ENCODE measurements at places on chromosomes 12 and 14.

- DNase-seq: no peak
Observed at GRCh38 chr12:55725556-55725955, 3.3 kb downstream of the CD63 start.

DNA sequence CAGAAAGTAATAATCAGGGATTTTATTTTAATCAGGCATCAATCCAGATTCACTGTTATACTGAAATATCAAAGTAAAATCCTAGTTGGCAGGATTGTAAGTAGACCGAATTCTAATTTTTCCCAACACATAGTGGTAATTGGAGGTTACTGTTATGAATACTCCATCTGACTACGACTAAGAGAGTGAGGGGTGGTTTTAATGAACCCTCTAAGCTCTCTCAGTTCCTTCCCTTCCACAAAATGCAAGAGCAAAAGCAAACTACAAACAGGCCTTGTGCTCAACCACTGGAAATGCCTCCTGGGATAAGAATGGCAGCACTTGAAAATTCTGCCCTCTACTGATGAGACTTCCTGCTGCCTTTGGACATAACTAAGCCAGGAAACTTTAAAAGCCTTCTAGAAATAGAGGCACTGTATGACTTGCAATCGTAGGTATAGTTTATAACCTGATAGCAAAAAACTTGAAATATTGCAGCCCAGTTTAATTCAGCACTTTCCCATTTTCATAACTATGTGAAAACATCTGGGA lies 184.8 kb downstream of the SLC16A7 start:
- no peak for DNase-seq

DNA sequence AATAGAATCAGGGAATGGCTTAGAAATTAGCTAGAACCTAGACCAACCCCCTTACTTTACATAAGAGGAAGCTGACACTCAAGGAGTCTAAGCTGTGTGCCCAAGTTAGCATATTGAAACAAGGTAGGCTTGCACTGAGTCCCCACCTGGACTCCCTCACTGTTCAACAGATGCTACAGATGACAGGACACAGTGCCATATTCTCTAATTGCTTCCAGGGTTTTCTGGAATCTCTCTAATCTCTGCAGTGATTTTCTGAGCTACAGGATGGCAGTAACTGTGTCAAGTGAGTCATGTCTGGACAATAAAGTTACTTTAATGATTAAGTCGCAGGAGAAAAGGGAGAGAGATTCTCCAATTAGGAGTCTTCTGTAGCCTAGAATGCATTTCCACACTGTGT lies 35.8 kb downstream of the AKAP6 start:
- no peak for DNase-seq

DNA sequence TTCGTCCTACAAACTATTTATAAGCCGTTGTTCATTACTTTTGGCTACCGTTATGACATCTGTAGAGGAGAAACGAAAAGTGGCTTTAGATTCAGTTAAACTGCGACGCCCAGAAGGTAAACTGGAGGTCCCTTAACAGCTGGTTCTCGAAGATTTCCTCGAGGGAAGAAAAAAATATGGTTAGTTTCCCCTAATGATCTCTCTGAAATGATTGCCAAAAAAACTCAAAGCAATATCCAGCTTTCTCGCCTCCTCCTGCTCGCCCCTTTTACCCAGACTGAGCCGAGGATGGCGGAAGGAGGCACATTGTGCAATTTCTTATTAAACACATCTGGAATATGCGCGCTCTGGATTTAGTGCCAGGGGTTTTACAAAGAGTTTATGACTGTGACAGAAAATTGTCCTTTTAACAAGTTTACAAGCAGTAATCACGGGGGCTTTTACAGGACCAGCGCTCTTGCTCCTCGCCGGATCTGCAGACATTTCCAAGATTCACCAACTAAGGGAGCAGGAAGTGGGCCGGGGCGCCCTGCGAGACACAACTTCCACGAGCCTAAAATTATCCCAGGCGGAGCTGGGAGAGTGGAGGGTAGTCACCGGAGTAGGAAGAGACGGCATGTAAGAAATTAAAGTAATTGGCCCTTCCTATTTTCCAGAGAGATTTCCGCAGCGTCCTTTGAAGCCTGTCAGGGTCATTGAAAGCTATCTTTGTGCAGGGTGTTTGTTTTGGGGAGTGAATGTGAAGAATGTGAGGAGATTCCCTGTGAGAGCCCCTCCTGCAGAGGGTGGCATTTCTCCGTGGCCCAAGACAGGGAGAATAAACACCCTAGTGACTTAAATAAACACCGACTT lies 5.6 kb downstream of the SIX1 start:
- DNase-seq: no peak

DNA sequence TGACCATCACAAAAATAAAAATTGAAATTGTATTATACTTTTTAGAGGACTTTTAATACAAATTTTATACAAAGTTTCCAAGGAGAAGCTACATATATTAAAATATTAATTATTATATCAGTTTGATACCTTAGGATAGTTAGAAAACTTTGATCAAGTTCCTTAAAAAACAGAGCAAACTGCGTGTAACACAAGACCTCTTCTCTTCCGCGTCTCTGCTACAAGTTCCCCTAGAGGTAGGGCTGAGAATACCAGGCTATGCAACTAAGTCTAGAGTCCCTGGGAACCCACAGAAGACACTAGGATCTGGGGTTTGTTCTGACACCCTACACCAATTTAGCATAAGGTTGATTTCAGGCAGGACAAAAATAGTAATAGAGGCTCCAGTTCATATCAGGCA lies 319.0 kb downstream of the FOXG1 start:
- DNase-seq: no peak

DNA sequence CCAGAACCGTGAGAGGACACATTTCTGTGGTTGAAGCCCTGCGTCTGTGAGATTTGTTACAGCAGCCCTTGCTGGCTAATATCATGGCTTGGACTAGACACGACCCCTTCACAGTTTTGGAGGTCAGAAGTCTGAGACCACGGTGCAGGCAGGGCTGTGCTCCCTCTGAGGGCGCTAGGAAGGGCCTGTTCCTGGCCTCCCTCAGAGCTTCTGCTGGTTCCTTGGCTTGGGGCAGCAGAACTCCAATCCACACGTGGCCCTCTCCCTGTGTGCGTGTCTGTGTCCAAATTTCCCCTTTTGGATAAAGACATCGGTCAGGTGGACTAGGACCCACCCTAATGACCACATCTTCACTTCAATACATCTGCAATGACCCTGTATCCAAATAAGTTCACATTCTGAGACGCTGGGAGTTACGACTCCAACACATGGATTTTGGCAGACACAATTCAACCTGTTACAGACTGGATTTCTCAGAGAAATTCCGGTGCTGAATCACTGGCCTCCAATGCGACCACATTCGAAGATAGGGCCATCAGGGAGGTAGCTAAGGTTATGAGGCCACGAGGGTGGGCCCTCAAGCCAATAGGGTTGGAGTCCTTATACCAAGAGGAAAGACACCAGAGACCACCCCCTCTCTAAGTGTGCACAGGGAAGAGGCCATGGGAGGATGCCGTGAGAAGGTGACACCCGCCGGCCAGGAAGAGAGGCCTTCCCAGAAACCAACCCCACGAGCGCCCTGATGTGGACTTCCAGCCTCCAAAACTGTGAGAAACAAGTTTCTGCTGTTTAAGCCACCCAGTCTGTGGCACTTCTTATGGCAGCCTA lies 43.6 kb upstream of the PPP2R5C start:
- DNase-seq: no peak

- DNase-seq: no peak
Observed at GRCh38 chr14:73290279-73290678, 53.0 kb downstream of the PAPLN start.

GRCh38 chr12:106941481-106942156 lies 14.1 kb upstream of the TMEM263 start:
- DNase-seq: no peak

- no peak for DNase-seq
Observed at GRCh38 chr12:108826101-108826806, 31.1 kb downstream of the SSH1 start.

DNA sequence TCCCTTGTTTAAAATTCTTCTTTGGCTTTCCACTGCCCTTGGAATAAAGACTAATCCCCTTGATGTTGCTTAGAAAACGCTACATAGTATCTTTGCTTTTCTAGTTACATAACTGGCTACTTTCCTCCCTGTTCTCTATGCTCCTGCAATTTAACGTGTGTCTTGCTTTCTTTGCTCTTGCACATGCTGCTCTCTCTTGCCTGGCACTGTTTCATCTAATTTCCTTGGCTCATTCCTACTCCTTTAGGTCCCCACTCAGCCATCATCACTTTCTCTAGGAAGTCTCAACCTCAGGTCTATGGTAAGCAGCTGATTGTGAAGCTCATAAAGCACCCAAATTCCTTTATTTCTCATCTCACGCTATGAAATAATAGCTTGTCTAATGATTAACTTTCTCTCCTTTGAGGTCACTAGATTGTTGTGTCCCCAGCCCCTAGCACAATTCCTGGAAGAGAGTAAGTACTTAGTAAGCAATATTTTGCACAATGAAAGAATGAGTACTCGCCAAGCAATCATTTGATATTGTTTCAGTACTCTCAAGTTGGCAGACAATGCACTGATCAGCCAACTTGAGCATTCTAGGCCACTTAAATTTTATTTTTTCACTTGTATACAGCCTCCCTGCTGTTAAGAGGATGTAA lies 3.3 kb downstream of the ALDH6A1 start:
- DNase-seq: no peak

GRCh38 chr12:54373649-54374561 lies 9.6 kb upstream of the GPR84 start:
- no peak for DNase-seq

GRCh38 chr12:107558816-107559382 lies 126.7 kb upstream of the PWP1 start:
- no peak for DNase-seq

GRCh38 chr12:108386709-108387360 lies 47.7 kb upstream of the CMKLR1 start:
- DNase-seq: no peak

DNA sequence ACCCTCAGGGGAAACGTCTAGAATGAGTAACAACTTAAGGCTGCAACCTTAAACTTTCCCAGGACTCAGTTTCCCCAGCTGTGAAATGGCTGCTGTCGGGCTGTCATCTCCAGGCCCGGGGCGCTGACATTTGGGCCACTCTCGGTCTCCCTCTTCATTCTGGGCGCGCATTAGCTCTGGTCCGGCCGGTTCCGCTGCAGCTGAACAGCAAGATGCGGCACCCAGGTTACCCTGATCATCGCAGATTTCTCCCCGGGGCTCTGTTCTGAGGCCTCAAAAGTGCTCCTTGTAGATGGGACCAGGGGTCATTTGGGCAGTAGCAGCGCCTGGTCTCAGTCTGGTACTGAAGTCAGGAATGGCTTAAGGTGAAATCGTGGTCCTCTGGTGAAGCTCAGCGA lies 890 bp upstream of the BCL7A start:
- no peak for DNase-seq

DNA sequence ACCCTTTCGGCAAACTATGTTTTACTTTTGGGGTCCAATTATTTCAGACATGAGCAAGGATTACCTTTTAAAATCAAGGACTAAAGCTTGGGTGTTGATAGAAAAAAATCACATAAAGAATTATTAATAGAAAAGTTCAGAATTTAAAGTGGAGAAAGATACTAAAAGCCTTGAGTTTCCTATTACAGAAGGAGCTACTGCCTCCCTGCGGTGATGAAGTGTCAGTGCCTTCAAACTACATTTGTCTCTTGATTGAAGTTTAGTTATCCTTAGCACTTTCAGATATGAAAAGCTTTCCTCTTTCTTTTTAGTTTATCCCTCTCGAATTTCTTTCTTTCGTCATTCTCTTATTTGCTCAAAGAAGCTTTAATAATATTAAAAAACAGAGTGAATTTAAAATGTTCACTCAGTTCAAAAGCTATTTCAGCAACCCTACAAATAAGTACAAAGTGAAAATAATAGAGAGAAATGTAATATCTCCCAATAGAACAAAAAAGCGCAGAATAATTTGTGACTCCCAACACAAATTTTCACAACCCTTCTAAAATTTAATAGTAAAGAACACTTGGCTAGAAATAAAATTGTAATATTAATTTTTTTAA lies 87.6 kb downstream of the SEC23A start:
- peak; percentile 52 for DNase-seq

DNA sequence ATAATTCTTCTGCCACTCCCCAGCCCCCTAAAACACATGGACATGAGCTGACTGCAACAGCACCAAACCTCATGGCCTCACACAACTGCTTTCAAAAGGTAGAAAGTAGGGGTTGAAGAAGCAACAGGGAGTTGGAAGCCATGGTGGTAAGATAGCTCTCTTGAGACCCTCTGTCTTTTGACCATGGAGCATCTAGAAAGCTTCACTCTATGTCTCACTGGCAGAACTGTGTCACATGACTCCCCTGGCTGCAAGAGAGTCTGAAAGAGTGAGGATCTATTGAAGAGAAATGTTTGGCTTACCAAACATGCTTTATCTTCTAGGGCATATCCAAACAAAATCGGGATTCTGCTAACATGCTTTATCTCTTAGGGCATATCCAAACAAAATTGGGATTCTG lies 142.9 kb upstream of the WSCD2 start:
- no peak for DNase-seq

GRCh38 chr12:6871052-6871957 lies 1.8 kb downstream of the SPSB2 start:
- no peak for DNase-seq

All from NCI-H2029 (cell line).